Non-pigmented ciliary epithelial cell (primary cell): ENCODE measurements at places on chromosomes 11 and 22.

GRCh38 chr11:123185326-123185725 lies 9.7 kb downstream of the CLMP start:
- DNase-seq, result no peak

DNA sequence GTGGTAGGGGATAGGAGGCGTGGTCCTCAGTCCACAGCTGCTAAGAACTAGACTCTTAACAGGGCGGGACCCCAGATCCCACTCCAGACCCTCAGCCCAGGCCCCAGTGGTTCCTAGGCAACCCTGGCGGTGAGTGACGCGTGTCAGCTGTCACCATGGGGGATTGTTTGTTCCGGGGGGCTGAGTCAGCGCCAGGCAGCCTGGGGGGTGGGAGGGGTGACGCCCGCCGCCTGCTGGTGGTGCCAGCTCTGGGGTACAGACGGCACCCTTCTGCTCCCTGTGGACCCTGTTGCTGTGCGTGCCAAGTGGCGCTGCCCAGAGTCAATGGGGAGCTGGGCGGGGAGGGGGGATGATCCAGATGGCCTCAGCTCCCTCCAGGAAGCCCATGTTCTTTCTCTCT lies 2.5 kb downstream of the CNIH2 start:
- DNase-seq, result no peak

GRCh38 chr22:26592421-26592891 lies 2.5 kb upstream of the TPST2 start:
- no peak for DNase-seq

DNA sequence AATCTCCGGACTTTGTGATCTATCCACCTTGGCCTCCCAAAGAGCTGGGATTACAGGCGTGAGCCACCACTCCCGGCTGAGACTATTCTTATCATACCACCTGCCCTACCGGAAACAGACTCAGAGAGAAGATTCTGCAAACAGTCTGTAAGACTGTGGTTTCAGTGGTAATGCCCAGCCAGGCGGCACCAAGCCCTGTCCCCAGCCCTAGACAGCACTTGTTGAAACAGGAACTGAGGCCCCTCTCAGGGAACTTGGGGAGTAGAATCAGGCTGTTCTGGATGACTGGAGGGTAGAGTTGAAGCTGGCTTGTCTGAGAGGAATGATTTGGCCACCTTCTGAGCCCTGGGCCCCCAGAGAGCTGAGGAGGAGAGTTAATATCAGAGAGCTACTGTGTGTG lies 1.3 kb upstream of the INSC start:
- no peak for DNase-seq

- DNase-seq, result no peak
Observed at GRCh38 chr22:29705651-29706050, 14.2 kb upstream of the CABP7 start.

DNA sequence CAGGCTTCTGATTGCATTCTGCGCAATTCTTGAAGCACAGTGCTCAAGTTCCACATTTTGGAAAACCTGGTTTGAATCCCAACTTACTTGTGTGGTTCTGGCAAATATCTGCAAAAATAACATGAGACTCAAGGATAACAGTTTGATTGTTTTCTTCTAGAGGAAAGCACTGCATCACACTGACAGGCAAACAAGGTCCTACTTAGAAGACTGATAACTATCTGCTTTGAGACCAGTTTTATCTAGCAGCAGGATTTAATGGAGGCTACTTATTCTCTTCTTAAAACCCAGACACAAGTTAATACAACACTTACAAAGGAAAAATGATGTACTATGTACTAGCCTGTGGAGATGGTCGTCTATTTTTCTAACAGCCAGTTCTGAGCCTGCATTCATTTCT lies 41.4 kb downstream of the RIC3 start:
- DNase-seq, result no peak

GRCh38 chr11:34457607-34458006 lies 18.9 kb downstream of the CAT start:
- no peak for DNase-seq

GRCh38 chr11:749731-750130 lies 2.5 kb downstream of the TALDO1 start:
- DNase-seq, result no peak

DNA sequence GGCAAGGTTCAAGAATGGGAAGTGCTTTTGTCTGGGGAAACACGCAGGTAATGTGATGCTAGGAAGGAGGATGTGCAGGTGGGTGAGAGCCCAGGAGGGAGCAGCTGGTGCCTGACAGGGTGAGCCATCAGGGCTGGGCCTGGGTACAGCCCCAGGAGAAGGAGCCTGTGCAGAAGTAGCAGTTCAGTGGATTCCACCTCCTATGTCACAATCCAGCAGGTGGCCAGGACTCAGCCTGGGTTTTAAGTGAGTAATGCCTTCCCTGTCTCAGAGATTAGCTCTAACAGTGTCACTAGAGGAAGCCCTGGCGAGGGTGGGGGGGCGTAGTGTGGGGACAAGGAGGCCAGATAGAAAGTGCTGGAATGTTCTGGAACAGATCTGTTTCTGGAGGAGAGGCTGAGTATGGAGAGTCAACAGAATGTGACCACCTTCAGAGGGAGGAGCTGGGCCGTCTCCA lies 8.1 kb downstream of the RIC8A start:
- no peak for DNase-seq

- DNase-seq, result no peak
Observed at GRCh38 chr11:130642994-130643393, 194.5 kb downstream of the ADAMTS15 start.

- DNase-seq, result no peak
Observed at GRCh38 chr11:35321532-35322317, 97.6 kb downstream of the SLC1A2 start.

DNA sequence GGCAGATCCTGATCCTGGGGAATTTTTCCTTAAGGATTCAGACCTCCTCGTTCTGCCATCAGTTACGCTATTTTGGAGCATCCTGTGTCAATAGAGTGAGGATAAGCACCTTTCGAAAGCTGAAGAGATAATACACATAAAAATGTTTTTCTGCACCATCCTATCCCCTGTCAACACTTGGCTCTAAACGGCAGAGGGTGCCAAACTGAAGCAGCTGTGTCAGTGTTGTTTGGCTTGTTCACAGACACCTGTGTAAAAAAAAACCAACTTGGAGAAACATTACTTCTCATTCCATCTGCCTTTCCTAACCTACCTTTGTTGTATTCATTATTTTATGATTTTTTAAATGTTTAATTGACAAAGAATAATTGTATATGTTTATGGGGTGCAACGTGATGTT lies 417.0 kb upstream of the DDI1 start:
- no peak for DNase-seq

DNA sequence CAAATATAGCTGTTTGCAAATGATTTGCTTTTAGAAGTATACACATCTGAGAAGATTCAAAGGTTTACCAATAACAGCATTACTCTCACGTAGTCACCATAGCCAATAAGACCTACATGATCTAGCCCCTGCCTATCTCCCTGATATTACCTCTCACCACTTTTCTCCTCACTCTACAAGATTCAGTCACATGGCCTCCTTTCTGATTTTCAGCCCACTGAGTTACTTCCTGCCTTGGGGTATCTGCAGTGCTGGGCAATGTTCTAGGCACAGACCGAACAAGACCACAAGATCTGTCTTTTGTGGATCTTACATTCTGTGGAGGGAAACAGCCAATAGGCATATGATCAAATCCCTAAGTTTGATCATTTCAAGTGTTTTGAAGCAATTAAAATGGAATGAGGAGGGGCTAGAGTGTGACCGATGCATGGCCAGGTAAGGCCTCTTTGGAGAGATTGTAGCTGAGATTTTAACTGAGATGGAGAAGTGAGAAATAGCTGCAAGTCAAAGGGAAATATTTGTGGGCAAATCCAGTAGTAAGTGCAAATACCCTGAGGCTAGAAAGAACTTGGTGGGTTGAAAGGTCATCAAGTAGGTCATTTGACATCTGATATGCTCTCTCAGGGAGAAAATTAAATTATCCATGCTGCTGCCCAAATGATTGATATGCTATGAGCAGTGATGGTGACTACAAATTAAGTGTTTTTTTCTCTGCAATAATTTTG lies 43.1 kb downstream of the ARL14EP start:
- DNase-seq, result no peak

GRCh38 chr22:39518996-39519680 lies 1.2 kb upstream of the ATF4 start:
- no peak for DNase-seq

DNA sequence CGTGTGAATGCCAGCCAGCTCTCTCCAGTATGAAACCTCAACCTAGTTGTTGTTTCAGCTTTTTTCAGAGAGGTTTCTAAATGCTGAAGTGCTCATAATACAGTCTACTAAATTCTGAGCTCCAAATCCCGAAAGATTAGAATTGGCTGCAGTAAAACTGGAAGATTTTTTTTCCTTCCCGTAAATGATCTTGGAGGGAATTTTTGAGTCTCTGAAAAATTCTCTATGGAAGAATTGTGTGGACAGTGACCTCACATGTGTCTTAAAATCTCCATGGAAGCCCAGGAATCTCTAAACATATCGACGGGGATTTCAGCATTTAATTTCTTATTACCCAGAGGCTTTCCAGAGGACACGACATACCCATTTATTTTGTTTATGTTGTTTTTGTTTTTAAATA lies 1499.2 kb downstream of the LRRC4C start:
- DNase-seq, result no peak

GRCh38 chr22:49012712-49013395 lies 814.8 kb downstream of the BRD1 start:
- no peak for DNase-seq

GRCh38 chr22:20523086-20523983 lies 15.9 kb downstream of the MED15 start:
- DNase-seq, result no peak

DNA sequence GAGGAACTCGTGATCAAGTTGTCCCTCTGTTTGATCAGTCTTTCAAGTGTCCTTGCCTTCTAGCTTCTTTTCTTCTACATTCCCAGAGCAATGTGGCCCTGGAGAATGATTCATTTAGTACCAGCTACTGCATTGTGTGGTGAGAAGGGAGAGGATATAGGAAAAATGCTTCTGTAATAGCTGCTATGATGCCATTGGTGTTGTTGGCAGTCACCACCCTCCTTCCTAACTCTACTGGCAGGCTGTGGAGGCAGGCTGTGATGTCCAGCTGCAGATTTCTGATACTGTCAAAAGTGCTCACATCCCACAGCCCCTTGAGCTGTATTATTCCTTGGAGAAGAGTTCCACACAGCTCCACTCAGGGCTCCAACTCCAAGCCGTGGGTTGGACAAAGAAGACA lies 52.8 kb downstream of the ENDOD1 start:
- DNase-seq, result no peak
